MV-4-11 (cell line): ENCODE measurements at places on chromosomes 16 and 17.

- no peak for DNase-seq
Measured at GRCh38 chr17:2776589-2777241, 19.5 kb upstream of the RAP1GAP2 start.

DNA sequence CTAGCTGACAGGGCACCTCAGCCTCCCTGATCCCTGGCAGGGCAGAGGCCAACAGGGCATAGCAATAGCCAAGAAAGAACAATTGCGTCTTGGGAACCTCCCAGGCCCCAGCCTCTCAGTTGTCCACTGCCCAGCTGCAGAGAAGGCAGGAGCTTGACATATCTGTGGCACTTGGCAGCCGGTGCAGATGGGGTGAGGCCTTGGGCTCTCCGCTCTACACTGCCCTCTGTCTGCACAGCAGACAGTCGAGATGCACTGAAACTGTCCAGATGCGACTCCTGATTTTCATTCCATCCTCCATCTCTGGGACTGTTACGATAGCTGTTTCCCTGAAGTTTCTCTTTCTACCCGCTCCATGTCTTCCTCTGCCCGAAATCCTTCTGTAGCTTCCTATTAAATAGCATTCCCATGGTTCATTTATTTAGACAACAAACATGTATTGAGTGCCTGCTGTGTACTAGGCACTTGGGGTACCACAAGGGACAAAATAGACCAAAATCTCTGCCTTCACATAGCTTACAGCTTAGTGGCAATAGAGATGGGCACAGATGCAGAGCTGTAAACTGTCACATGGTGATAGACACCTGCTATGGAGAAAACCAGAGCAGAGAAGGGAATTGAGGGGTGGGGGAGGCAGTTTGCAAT lies 3.3 kb downstream of the POLR3E start:
- DNase-seq = peak; percentile 45

GRCh38 chr16:54928016-54928356 lies 2.7 kb upstream of the IRX5 start:
- DNase-seq = peak; percentile 54

GRCh38 chr17:43549496-43549895 lies 3.4 kb upstream of the ETV4 start:
- no peak for DNase-seq

- DNase-seq = no peak
Measured at GRCh38 chr17:76022973-76023899, 3.9 kb downstream of the EVPL start.

GRCh38 chr17:67390646-67391361 lies 13.7 kb downstream of the PITPNC1 start:
- DNase-seq = peak; percentile 89

GRCh38 chr17:30369995-30370394 lies 8.7 kb upstream of the CPD start:
- DNase-seq = no peak

DNA sequence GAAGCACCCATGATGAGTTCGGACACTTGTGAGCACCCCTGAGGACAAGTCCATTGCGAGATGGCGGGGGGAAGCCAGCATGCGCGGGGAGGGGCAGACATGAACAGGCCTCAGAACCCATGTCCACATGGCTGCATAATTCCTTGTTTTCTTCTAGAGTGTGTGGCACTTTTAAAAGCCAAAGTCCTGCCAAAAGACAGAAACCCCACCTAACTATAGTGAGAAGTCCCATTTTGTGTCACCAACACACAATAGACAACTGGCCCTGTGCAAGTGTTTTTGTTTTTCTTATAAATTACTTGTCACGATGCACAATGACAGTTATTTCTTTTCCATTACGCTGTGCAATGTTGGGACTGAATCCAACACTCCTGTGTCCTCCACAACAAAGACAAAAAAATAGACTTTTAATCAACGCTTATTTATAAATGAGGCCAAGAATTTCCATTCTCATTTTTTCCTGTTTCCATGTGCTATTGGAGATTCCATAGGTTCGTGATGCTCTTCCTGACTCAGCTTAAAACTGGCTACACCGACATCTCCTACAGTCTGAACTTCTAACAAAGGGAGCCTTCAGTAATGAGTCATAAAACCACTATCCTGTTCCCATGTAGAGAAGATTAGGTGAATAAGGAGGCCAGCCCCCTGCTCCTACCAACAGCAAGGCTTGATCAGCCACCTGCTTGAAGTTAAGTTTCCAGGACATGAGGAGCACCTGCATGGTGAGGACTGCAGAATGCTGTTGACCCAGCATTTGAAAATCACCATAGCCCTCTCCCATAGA lies 98.9 kb downstream of the ZNF423 start:
- no peak for DNase-seq

- no peak for DNase-seq
Measured at GRCh38 chr16:30950516-30951065, 1.7 kb downstream of the ORAI3 start.

- DNase-seq = no peak
Measured at GRCh38 chr17:15406081-15406480, 61.3 kb downstream of the CDRT4 start.

- peak; percentile 100 for DNase-seq
Measured at GRCh38 chr17:47895856-47896671, at the start of gene SP2. Gene SP2, plus strand, starts transcription at chr17:47896236. Its CDS starts 51 bp downstream, at chr17:47896287.

DNA sequence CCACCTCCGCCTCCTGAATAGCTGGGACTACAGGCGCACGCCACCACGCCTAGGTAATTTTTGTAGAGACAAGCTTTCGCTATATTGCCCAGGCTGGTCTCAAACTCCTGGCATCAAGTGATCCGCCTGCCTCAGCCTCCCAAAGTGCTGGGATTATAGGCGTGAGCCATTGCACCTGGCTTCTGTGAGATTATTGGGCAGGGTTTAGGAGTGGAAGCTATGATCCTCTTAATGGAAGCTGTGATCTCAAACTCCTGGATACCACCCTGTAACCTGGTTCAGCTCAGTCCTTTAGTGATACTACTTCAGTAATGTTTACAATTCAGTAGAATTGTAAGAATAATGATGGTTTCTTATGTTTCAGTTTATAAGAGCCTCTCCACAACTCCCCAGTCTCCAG lies 14.1 kb downstream of the NFE2L1 start:
- no peak for DNase-seq

GRCh38 chr16:24198807-24199533 lies 57.2 kb upstream of the CACNG3 start:
- no peak for DNase-seq

GRCh38 chr17:79340333-79341221 lies 266.0 kb downstream of the ENGASE start:
- DNase-seq = peak; percentile 59

DNA sequence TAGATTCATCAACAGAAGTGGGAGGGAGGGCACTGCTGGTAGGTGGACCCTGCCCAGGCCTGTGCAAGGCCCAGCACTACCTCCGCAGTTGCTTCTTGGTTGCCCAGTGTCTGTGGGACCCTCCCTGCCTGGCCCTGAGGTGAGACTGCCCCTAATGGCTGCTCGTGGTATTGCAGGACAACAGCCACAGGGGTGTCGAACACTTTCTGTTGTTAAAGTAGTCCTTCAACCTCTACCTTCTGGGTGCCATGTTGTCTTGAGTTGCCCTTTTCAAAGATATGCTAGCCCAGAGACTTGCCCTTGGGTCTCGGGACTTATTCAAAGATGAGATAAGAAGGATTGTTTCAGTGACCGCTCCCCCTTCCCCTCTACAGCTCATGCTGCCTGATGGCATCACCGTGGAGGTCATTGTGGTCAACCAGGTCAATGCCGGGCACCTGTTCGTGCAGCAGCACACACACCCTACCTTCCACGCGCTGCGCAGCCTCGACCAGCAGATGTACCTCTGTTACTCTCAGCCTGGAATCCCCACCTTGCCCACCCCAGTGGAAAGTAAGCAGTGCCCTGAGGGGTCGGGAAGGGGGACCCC lies 29.1 kb downstream of the AKAP1 start:
- peak; percentile 1 for DNase-seq

DNA sequence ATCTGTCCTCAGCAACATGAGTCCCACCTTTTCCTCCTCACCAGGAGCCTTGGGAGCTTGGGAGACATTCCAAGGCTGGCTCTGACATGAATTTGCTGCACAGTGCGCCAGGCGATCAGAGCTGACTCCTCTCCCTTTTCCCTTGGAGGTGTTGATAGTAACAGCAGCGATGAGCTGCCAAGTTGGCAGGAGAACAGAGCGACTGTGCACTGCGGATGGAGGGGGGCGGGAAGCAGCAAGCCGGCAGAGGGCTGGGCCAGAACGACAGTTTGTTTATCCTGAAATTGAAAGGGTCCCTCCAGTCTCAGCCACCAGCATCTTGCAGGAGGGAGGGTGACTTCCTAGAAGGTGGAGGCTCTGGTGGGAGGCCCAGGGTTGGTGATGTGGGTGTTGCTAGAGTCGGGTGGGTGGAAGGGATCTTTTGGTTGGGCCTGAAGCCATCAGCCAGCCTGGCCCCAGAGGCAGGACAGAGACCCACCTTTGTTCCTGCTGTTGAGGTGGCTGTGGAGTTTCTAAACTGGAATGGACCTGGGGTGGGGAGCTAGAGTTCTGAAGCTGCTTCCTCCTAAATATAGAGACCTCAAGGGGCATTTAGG lies 22.5 kb upstream of the DYNLL2 start:
- DNase-seq = no peak

DNA sequence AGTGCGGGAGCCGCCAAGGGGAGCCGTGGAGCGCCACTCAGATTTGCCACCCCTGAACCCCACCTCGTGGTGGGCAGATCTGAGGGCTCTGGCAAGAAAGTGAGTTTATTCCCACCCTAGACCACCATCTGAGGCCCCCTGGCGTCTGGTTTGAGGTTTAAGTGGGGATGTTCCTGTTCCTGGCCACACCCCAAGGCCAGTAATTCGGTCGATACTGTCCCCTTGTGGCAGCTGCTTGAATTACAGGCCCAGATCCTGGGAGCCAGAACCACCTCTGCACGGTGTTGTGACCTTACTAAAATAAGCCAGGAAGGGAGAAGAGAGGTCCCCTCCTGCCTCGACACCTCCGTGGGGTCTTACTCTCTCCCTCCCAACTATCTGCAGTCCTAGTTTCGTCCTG lies 3.3 kb upstream of the LAT start:
- peak; percentile 68 for DNase-seq

GRCh38 chr16:87347932-87348615 lies 30.9 kb upstream of the C16orf95 start:
- no peak for DNase-seq

- DNase-seq = no peak
Measured at GRCh38 chr16:84933774-84934631, 77.3 kb downstream of the ZDHHC7 start.
